AG04450 (cell line): ENCODE measurements at places on chromosomes 5 and 9.

- DNase-seq = no peak
Observed at GRCh38 chr9:73640971-73641370, 489.3 kb downstream of the ANXA1 start.

GRCh38 chr9:127528422-127529251 is 77.3 kb downstream of the LRSAM1 start:
- no peak for DNase-seq

- DNase-seq = no peak
Observed at GRCh38 chr9:113299800-113300292, 3.3 kb downstream of the RNF183 start.

- DNase-seq = no peak
Observed at GRCh38 chr5:80566711-80567259, 3.3 kb downstream of the ANKRD34B start.
